ENCODE measurements at places on chromosomes 2 and 18.

DNA sequence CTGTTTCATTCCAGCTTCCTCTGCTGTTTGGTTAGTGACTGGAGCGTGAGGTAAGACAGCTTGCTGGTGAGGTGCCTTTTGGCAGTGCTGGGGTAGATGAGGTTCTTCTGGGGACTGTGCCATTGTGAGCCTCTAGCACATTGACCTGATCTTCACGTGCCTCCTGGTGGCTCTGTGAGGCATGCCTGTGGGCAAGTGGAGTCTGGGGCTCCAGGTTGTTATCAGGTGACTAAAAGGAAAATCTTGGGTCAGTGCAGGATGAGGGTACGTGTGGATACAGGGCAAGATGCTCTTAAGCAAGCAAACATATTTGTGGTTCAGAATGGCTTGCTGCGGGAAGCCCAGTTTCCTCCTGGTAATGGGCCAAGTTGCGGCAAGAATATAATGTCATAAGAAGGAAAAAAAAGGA lies 75.4 kb downstream of the FHOD3 start:
- peak; percentile 92 for DNase-seq

DNA sequence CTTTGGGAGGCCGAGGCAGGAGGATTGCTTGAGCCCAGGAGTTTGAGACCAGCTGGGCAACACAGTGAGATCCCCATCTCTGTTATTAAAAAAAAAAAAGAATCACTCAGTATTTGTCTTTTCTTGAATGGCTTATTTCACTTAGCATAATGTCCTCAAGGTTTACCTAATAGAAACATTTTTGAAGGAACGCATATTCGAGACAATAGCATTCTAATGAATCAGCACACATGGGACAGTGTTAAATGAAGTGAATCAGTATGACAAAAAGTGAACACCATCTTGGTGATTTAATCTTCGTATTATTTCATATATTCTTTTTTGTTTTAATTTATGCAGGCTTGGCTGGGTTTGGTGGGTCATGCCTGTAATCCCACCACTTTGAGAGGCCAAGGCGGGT lies 44.7 kb downstream of the WIPF1 start:
- no peak for DNase-seq

- no peak for DNase-seq
These were observed 30.0 kb downstream of the CFAP221 start for GRCh38 chr2:119574108-119574815.

GRCh38 chr2:134207589-134208209 lies 46.2 kb upstream of the MGAT5 start:
- DNase-seq, result no peak

DNA sequence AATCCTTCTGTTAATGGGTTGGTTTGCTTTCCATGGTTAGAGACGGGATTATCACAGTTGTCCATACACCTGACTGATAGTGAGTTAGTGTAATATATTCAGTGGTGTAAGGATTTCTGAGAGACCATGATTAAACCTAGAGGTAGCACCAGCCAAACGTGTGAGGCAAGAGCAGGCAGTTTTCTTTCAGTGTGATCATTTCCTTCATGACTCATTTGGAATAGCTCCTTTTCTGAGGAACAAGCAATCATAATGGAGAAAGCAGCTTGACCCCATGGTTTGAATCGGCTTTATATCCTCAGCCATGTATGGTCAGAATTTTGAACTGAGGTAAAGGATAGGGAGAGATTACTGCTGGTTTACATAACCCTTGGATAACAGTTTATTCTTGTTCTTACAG lies 2.9 kb downstream of the MXD1 start:
- peak; percentile 67 for DNase-seq
